ENCODE measurements at places on chromosomes 11 and 22.

DNA sequence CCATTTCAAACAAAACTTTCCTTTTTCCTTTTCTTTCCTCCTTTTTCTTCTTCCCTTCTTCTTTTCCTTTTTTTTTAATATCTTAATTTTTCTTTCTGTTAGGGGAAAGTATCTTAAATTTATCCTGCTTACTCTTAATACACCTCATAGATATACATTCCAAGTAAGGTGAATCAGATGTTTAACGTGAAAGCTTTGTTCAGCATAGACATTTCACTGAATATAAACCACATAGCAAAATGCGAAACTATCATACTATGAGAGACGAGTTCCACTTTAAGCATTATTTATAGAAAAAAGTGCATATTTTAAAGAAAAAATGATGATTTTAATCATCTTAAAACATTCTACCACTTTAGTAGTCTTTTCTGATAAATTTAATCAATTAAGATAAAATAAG, 137.8 kb upstream of the MTMR2 start:
- DNase-seq = no peak

- no peak for DNase-seq
Observed at GRCh38 chr22:27993201-27993635, 74.2 kb upstream of the PITPNB start.

DNA sequence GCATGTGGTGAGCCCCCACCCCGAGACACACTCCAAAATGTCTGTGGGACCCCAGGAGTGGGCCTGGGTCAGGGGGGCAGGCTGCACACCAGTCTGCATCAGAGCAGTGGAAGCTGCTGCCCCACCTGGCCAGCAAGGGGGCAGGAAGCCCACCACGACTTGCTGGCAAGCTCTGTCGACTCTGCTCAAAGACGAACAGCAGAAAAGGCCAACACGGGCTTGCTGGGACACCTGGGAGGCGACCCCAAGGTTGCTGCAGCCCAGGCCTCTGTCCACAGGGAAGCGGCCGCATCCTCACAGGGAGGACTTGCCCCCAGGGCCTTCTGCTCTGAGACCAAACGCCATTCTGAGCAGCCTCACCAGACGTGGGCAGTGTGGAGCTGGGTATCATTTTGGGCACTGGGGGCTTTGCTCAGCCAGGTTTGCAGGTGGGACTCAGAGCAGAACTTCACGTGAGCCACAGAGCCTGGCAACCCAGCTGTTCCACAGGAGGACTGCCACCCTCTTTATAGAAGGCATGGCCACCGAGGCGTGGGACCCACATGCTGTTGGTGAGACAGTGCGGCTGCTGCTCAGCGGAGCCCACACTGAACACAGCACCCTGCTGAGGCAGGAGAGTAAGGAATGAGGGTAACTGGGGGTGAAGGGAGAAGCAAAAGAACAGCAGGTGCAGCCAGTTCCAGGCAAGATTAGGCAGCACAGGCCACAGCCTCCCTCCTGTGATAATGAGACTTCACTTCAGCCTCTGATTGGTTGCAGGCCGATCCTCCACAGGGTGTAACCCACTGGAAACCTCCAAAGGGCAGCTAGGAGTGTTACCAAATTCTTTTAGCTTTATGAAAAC, 11.0 kb downstream of the IL17REL start:
- no peak for DNase-seq

GRCh38 chr22:45091254-45091854, 72.4 kb upstream of the NUP50 start:
- DNase-seq = no peak

- peak; percentile 16 for DNase-seq
Observed at GRCh38 chr11:104870910-104871309, 27.4 kb downstream of the CASP12 start.

Data from fibroblast of villous mesenchyme (primary cell).